ENCODE measurements at places on chromosomes 6 and 20.

DNA sequence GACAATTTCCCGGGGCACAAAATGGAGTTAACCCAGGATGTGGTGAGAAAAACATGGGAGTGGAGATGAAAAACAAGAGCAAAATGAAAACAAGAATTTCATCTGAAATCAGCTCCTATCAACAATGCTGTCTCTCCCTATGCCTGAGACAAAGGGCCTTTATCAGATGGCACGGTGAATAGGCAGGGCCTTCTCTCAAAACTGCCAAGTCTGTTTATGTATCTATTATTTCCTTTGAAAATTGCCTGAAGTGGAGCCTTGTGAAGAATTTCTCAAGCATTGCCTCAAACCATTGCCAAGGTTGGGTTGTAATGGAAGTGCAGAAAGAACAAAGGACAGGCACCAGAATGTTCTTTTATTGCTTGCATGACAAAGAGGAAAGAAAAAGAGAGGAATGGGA is 74.7 kb downstream of the BTBD3 start:
- no peak for DNase-seq

DNA sequence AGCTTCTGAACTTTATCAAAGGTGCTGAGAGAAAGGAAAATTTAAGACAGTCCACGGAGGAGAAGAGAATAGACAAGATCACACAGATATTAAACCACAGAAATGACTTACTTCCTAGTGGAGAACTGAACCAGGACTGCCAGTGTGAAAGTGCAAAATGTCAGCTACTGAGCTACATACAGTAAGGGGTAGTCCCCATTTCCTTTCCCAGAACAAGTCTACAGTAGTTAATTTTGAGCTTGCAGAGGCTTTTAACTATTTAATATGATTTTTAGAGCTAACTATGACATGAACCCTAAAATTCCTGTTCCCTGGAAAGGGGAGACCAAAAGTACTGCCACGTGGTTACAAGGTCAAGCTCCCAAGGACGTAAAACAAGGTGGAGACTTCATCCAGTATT is 45.1 kb downstream of the CEP85L start:
- DNase-seq = no peak

- DNase-seq = no peak
Measured at GRCh38 chr20:57118107-57118769, 148.2 kb downstream of the BMP7 start.

GRCh38 chr20:41594514-41595322 is 23.5 kb downstream of the CHD6 start:
- no peak for DNase-seq

GRCh38 chr20:21714297-21715192 is 9.1 kb downstream of the PAX1 start:
- DNase-seq = no peak

- no peak for DNase-seq
Measured at GRCh38 chr6:164168595-164168994, 754.1 kb downstream of the QKI start.

All from activated CD4-positive, alpha-beta T cell treated with anti-CD3 and anti-CD28 coated beads, Interleukin-2, amount 10 ng/mL, durations not matched to agents 7 days and 5 days (primary cell).